Lower lobe of right lung (tissue), 2 donors: ENCODE measurements at places on chromosomes 1 and 21. TPM values are rescaled to one million over a fixed set of nuclear protein-coding genes. Genes with fewer than 3 reads are reported as not detected.

USH2A gene
- not detected for total RNA-seq

BGLAP gene
- total RNA-seq, result 4.8 TPM

S100A14 gene
- total RNA-seq, result 138 TPM

COA7 gene
- total RNA-seq, result 14.4 TPM

SNX7 gene
- total RNA-seq, result 15.2 TPM

COL9A2 gene
- total RNA-seq, result 7.6 TPM

OLFML3 gene
- total RNA-seq, result 38.9 TPM

RGSL1 gene
- not detected for total RNA-seq

PATJ gene
- total RNA-seq, result 63.9 TPM

APOBEC4 gene
- 3.0 TPM for total RNA-seq

PGD gene
- 213 TPM for total RNA-seq

DNA sequence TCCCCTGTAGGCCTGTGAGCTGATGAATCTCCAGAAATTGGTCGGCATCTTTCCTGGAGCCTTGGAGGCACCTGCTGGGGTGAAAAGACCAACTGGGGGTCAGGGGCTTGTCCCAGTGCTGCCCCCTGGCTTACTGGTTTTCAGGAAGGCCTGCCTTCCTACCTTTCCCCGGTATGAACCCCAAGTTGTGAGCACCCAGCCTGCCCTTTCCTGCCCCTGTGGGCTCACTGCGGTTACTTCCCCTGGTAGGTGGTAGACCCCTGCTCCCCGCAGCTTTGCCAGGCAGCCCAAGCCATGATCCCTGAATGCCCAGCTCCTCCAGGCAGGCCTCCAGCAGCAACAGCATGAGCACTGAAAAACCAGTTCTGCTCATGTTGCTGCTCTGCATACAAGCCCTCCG, 10.2 kb downstream of the DMRTB1 start:
- no peak for DNase-seq

DNA sequence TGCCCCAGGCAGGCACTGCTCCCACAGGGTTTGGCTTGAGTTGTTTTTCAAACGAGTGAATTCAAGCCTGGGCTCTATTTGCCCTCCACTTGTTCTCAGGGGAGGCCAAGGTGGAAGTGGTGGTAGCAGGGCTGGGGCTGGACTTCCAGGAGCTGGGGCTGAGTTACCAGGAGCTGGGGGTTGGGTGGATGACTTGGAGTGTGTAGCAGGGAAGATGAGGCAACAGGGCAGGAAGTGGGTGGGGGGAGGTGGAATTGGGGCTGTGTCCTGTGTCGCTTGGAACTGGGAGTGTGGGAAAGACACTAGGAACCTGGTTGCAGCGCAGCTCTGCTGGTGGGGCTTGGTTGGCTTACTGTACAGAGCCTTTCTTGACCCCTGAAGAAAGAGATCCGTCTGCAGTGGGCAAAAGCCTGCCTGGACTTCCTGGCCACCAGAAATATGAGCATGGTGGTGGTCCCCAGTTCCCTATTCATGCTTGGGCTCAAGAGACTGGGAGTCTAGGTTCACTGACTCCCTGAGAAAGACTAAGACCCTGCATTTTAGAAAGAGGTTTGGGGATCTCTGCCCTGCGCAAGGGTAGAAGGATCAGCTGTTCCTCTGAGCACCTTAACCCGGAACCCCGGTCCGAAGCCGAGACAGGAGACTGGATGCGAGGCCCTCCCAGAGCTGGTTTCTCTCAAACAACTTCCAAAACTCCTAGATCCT, 3.1 kb downstream of the TFAP2E start:
- no peak for DNase-seq

DNA sequence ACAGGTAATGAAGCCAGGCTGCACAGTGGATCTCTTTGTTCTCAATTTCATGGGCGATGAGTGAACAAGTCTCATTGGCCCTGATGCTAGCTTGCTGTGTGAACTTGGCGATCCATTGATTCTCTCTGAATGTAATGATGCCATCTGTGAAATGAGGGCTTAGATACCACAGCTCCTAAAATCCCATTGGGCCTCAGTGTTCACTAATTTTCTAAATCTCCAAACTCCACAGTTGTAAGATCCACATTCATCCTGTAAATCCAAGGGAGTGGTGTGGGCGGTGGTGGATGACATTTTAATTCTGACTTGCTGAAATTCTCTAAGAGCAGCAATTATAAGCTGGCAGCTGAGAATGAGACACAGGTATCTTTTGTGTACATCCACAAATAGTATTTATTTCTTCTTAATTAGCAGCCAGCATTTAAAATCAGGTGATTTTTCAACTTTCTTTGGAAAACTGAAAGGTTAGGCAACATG, 9.6 kb upstream of the ACTL8 start:
- no peak for DNase-seq

DNA sequence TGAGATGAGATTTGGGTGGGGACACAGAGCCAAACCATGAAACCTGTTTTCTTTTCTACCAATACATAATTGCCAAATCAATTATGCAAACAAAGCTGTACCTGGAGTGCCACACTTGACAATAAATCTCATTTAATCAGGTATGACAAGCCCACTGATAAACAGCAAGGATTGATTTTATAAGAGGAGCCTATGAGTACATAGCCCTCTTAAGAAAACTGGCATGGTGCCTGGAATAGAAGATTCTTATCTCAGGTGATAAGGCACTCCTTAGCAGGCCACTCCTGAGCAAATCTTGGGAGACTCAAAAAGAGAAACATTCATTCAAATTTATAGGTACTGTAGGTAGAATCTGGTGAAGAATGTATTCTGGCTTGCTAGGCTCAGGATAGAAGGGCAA, 28.6 kb upstream of the PDE4B start:
- DNase-seq, result no peak

- no peak for DNase-seq
These were observed 38.2 kb downstream of the ETS2 start for GRCh38 chr21:38843806-38844503.

GRCh38 chr1:6462412-6463119, 3.4 kb downstream of the TNFRSF25 start:
- DNase-seq, result no peak

DNA sequence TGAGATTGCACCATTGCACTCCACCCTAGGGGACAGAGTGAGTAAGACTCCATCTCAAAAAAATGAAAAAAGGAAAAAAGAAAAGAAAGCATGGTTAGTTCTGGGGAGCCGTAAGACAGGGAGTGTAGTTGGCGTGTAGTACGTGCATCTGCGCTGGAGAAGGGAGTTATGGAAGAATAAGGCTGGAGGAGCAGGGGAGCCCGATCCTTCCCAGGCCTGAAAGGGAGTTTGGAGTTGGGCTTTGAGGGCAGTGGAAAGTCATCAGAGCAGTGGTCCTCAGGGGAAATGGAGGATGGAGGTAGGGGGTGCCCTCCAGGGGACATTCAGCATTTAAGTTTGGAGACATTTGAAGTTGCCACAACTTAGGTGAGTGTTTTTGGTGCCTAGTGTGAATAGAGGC, 11.3 kb upstream of the TMEM201 start:
- DNase-seq, result no peak

DNA sequence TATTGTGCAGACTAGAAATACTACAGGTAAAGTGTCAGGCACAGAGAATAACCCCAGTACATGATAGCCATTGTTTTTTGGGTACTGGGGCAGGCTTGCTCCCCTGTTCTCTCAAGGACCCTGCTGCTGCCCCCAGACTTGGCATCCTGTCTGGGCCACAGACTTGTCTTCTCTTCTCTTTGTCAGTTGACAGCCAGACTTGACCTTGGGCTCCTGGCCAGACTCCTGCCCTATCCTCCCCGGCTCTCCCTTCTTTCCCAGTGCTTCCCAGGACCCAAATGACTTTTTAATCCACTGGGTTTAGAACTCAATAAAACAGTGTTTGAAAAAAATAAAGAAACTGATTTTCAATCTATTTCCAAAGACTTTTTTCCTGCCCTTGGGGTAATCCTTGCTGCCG, 43.2 kb downstream of the ZSCAN20 start:
- no peak for DNase-seq

GRCh38 chr1:230108580-230108979, 41.5 kb downstream of the GALNT2 start:
- DNase-seq, result no peak

GRCh38 chr1:55298167-55298894, 83.2 kb upstream of the USP24 start:
- DNase-seq, result no peak

GRCh38 chr1:59202455-59202854, 94.4 kb upstream of the FGGY start:
- no peak for DNase-seq

DNA sequence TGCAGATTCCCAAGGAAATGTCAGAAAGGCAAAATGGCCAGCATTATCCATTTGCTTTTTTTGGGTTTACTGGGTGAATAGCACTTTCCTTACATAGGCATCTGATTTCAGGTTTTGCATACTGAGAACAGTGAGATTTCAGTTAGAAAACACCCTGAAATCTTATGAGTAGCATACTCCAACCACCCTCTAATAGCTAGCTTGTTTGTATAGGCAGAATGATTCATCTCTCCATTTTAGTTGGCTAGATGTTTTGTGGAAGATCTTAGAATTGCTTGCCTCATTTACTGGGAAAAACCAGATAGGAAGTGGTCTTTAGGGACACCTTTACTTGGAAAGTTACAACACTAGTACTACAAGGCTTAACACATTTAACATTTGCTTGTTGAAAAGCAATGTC, 10.4 kb downstream of the KYAT3 start:
- DNase-seq, result no peak

DNA sequence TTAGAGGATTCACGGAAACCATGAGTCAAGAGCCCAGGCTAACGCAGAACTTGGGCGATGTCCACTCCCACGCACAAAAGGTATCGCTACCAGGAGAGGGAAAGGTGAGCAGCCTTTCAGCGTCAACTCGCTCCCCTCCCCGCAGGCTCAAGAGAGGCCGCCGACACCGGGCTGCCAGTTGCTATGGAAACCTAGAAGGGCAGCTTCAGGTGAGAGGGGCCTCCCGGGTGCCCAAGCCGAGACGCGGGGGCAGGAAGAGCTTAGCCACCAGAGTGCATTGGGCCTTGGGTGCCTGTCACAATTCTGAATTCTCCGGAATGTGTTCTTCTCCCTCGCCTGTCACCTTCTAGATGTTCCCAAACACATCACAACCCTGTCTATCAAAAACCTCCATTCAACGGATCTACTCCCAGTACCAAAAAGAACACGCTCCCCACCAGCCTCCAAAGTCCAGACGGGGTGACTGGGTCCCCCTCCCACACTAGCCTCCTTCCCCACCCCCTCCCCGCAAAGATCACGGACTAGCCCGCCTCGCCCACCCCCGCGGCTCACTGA, 694 bp downstream of the MEAF6 start:
- peak; percentile 64 for DNase-seq

DNA sequence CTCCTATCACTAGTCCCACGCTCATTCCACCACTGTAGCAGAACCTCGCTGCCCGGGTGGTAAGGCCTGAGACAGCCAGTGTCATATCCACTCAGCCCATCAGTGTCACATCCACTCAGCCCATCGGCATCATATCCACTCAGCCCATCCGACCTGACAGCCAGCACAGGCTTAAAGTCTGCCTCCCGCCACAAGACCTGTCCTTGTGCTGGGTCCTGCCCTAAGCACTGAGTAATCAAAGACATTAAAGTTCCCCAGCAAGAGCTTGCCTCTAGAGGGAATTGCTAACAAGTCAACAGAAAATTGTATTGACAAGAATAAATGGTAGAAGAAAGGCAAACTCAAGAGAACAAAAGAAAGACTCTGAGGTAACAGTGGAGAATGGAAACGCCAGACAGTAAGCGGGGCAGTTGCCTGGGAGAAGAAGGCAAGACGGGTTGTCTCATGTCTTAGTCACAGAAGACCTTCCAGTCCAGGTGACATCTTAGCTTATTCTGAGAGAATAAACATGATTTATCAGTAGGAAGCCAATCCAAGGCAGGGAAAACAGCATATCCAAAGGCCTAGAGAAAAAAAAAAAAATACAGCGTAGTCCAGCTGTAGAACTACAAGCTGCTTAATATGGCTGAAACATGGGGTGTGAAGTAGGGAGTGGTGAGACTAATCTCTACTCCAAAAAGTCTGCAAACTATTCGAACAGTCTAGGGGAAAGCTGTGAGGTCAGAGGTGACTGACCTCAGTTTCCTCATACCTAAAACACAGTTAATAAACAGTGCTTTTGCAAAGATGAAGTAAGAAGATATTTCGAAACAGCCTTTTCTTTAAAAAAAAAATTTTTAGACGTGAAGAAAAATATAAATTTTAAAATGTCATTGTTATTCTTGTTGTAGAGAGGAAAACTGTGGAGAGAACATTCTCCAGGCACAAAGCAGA, 1.1 kb downstream of the ITLN1 start:
- DNase-seq, result no peak

- no peak for DNase-seq
These were observed 52.8 kb downstream of the RAP1GAP start for GRCh38 chr1:21616372-21616771.

GRCh38 chr21:30714456-30714855, 4.1 kb downstream of the KRTAP21-3 start:
- no peak for DNase-seq

- DNase-seq, result no peak
These were observed 92.0 kb downstream of the ETS2 start for GRCh38 chr21:38897532-38898421.
